ENCODE measurements at places on chromosomes 1 and 21.

DNA sequence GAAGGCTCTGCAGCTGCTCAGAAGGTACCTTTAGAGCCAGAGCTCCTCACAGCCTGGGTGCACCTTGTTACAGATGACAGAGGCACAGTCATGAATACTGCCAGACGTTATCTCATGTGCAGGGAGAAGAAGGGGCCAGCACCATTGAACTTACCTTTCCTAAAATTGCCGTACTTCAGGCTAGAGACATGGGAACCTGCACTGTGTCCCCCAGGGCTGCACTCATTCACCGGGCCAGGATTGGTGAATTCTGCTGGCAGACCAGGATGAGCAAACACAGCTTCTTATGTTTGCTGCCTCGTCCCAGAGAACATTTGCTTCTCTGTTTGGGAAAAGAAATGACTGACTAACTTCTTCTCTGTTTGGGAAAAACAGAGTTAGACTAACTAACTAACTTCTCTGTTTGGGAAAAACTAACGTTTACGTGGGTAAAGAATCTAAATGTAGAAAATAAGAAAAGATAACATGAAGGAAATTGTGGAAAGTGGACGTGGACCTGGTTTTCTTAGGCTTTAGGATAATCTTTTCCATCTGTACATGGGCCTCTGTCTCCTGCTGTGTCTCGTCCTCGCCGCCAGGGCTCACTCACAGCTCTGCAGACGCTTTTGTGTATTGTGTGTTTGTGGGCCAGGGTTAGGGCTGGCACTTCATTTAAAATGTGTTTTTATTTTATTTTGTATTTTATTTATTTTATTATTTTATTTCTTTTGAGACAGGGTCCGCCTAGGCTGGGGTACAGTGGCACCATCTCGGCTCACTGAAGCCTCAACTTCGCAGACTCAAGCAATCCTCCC, 9.9 kb downstream of the OBSCN start:
- DNase-seq, result peak; percentile 24

GRCh38 chr1:170027760-170028159, 46.7 kb downstream of the KIFAP3 start:
- DNase-seq, result no peak

DNA sequence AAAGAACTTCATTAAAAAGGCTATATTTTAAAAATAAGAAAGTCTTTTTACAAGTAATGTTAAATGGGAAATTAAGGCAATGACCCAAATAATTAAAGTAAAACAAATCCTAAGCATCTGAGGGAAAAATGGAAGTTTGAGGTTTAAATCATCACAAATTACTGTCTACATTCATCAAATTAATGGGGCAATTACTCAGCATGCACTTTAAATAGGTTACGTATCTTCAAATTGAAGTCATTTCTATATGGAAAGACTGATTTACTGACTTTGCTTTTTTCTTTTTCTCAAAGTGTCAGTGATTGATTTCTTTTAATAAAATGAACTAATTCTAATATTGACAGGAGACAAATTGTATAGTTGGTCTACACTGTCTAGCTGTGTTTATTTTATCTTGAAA, 1452.3 kb downstream of the NCAM2 start:
- DNase-seq, result no peak

DNA sequence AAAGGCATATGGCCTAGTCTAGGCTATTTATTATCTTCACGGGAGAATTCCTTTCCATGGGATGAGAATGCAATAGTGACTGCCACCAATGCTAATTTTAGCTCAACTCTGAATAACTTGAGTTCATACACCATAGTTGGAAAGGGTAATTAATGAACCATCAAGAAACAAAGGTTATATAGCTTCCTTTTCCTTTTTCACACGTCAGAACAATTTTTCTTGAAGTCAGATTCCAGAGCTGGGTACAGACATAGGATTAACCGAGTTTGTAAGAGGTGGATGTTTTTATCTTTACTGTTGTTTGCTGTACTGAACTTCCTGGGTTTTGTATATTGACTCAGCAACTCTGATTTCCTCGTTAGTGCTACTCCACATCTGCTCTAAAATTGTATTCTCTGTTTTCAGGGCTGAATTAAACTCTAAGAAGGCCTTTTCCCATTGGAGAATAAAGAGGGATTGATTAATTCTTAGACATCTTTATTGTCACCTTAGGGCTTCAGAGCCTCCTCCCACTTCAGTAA, 262.0 kb downstream of the NUF2 start:
- no peak for DNase-seq

Measured in MM.1S (cell line).